ENCODE measurements at places on chromosomes 7 and 10. TPM values are rescaled to one million over a fixed set of nuclear protein-coding genes. Genes with fewer than 3 reads are reported as not detected.

The CALHM3 gene
- not detected for total RNA-seq

The CDC14C gene
- total RNA-seq, result 0.23 TPM

The POM121C gene
- total RNA-seq, result 10.3 TPM

The ZRANB1 gene
- 30.0 TPM for total RNA-seq

The FOXP2 gene
- total RNA-seq, result 14.7 TPM

The IGFBP3 gene
- 632 TPM for total RNA-seq

The CABCOCO1 gene
- total RNA-seq, result 0.36 TPM

The CLEC2L gene
- total RNA-seq, result not detected

The ANKRD26 gene
- 8.7 TPM for total RNA-seq

The ATP6V0A4 gene
- 1.1 TPM for total RNA-seq

The GBX1 gene
- not detected for total RNA-seq

The PON2 gene
- 337 TPM for total RNA-seq

The TRRAP gene
- total RNA-seq, result 25.1 TPM

The HOXA5 gene
- 0.70 TPM for total RNA-seq

The TMEM225B gene
- 0.24 TPM for total RNA-seq

The TMEM176A gene
- 202 TPM for total RNA-seq

The GTF2IRD2 gene
- total RNA-seq, result 19.7 TPM

The GPR141 gene
- total RNA-seq, result not detected

The HOXA9 gene
- total RNA-seq, result 3.6 TPM
